ENCODE measurements at places on chromosomes 12 and 14. TPM values are rescaled to one million over a fixed set of nuclear protein-coding genes. Genes with fewer than 3 reads are reported as not detected.

- DNase-seq: no peak
Observed at GRCh38 chr12:102570256-102570655, 89.9 kb upstream of the IGF1 start.

GRCh38 chr14:72617391-72618031 lies 276.4 kb downstream of the DPF3 start:
- no peak for DNase-seq

- no peak for DNase-seq
Observed at GRCh38 chr12:102755266-102755665, 161.8 kb downstream of the PAH start.

DNA sequence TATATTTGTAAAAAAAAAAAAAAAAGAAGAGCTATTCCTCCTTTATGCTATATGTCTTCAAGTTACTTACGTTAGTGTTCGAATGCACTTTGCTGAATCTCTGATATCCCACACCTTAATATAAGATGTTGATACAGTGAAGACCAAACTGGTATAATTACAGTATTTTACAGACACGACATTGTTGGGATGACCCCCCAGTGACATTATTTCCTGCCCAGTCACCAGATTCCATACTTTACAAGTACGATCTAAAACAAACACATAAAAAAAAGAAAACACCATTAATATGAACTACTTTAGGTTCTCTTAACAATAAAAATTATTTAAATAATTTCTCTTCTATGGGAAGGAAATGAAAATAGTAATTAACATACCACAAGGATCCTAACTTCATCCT lies 133.4 kb downstream of the KIF21A start:
- DNase-seq: no peak

DNA sequence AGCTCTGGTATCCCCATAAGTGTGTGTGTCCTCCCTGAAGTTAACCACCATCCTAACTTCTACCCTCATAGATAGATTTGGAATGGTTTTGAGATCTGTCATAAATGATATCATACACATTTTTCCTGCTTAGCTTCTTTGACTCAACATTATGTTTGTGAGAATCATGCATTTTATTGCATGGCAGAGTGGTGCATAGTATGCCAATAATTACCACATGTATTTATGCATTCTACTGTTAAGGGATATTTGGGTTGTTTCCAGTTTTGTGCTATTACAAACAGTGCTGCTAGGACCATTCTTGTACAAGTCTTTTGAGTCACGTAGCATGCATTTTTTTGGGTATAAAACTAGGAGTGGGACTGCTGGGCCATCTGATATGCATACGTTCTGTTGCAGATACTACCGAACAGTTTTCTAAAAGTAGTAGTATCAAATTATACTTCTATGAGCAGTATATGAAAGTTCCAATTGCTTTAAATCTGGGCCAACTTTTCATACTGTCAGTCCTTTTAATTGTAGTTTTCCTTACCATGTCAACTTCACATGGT lies 13.4 kb downstream of the GRIP1 start:
- DNase-seq: no peak

DNA sequence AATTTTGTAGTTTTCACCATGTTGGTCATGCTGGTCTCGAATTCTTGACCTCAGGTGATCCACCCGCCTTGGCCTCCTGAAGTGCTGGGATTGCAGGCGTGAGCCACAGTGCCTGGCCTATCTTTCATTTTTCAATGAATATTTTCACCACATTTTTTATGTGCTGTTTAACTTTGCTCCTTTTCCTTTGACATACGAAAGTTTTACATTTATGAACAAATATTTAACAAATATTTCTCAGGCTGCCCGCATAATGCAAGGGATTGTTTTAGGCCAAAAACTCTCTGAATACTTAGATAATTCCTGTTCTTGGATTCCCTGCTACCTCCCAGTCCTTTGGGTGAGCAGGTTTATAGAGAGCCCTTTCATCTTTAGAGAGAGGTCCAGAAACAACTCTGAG lies 8.7 kb upstream of the CHST11 start:
- DNase-seq: no peak

DNA sequence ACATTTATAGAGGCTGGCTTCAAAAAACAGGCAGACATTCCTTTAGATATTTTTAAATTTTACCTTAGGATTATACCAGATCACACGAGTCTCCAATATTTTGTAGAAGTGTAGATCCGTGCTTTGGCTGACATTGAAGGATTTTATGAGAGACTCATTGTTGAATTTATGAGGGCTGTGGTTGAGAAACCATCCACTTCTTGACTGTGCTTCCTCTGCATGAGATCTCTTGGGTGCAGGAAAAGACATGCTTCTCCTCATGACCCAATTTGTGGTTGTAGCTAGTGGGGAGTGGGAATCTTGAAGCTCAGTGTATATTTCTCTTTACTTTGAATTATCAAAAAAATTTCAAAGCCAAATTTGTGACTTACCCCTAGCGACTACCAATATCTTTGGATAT lies 36.7 kb upstream of the NKX2-8 start:
- DNase-seq: no peak

The TSPAN19 gene
- total RNA-seq: not detected

DNA sequence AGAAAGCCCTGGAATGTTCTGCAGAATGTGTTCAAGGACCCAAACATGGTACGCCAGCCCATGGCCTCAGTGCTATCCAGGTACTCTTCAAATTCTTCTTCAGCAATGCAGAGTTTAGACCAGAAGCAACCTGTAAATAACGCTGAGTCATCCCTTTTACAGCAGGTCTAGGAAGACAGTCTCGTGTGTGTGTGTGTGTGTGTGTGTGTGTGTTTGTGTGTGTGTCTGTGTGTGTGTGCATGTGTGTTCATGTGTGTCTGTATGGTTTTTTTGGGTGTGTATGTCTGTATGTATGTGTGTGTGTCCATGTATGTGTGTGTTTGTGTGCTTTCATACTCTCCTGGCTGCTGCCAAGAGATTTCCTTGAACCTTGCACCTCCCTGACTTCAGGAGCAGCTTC lies 60.1 kb upstream of the RFX4 start:
- no peak for DNase-seq

DNA sequence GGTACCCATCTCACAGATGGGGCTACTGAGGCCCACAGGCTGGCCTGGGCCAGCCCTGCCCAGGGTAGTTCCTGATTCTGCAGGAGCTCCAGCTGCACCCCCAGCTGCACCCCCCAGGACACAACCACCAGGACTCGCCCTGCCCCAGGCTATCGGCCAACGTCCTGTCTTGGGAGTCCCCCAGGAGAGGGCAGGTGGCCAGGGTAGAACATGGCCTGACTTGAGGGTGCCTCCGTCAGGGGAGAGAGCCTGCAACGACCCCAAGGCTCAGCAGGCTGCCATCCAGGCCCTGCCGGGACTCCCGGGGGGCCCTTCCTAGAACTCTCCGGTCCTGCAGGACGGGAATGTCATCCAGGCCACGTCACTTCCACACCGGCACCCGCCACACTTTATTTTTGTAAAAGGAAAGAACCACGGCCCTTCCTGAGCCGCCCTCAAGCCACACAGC lies 15.8 kb downstream of the JAG2 start:
- DNase-seq: no peak

GRCh38 chr12:102593134-102593533 lies 112.8 kb upstream of the IGF1 start:
- no peak for DNase-seq

DNA sequence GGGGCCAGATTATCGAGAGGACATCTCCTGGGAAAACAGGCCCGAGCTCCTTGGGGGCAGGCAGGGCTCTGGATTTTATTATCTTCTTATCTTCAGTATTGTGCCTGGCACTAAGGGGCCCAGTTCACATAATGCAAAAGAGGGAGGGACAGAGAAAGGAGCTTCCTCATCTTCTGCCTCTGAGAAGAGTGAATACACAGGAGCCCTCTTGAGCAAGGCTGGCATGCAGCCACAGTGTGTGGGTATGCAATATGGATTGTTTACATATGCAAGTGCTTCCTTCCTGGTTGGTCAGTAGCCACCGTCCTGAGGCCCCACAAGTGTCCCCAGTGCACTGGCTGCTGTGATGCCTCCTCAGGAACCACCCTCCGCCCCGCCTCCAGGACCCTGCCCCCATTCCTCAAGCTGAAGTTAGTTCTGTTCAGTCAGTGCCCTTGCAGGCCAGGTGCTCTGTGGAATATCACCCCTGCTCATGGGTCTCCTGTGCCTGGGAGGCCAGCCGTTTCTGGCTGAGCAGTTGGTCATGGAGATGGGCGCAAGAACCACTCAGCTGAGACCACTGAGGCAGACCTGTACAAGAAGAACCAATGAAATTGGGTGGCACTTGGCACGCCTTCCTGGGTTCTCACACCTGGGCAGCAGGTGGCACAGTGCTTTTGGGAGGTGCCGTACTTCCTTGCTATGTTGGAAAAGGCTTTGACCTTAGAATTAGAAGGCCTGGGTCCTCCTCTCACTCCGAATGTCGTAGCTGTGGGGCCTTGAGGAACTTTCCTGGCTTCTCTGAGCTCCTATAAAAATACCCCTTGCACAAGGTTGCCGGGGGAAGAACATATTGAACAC lies 35.1 kb upstream of the ACTN1 start:
- peak; percentile 68 for DNase-seq

GRCh38 chr12:6346235-6346832 lies 4.5 kb upstream of the TNFRSF1A start:
- DNase-seq: no peak

The CRIP1 gene
- not detected for total RNA-seq

DNA sequence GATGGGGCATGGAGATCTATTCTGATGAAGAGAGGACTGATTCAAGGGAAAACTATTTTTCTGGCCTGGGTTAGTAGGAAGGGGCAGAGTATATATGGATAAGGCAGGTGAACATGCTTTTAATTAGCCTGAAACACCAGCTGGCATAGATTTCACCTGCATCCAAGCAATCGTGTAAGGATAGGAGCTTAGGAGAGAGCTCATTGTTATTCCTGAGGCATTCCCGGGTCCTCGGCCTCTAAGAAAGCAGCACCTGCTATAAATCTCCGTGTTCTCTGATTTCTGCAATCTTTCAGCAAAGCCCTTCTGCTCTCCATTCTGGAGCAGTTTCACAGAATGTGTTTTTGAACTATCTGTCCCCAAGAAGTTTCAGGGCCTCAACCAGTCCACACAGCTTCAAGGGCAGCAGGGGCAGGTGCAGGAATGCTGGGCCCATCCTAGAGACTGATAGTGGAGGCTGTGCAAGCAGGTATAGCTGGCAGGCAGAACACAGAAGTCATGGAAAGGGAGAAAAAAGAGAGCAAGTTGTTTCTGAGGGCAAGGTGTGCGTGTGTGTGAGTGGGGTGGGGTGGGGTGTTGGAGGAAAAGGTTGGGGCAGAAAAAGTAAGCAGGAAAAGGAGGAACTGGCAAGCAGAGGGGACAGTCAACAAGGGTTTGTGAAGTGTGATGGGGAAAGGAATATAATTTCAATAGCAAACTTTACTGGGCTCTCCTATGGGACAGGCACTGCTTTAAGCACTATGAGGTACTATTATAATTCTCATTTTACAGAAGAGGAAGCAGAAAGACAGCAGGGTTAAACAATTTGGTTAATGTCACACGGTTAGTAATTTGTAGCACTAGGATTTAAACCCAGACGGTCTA lies 203.7 kb upstream of the SSTR1 start:
- no peak for DNase-seq

The PUS1 gene
- 9.0 TPM for total RNA-seq

GRCh38 chr12:74334780-74335179 lies 202.9 kb upstream of the ATXN7L3B start:
- DNase-seq: peak; percentile 60

DNA sequence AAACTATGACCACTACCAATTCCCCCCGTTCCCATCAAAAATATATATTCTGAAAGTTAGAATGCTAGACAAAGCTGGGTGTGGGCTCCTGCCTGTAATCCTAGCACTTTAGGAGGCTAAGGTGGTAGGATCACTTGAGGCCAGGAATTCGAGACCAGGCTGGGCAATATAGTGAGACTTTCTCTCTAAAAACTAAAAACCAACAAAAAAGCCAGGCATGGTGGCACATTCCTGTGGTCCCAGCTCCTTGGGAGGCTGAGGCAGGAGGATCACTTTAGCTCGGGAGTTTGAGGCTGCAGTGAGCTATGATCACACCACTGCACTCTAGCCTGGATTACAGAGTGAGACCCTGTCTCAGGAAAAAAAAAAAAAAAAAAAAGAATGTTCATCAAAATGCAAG lies 48.8 kb upstream of the COL2A1 start:
- DNase-seq: no peak

GRCh38 chr12:4037747-4038312 lies 164.6 kb upstream of the PARP11 start:
- DNase-seq: no peak

DNA sequence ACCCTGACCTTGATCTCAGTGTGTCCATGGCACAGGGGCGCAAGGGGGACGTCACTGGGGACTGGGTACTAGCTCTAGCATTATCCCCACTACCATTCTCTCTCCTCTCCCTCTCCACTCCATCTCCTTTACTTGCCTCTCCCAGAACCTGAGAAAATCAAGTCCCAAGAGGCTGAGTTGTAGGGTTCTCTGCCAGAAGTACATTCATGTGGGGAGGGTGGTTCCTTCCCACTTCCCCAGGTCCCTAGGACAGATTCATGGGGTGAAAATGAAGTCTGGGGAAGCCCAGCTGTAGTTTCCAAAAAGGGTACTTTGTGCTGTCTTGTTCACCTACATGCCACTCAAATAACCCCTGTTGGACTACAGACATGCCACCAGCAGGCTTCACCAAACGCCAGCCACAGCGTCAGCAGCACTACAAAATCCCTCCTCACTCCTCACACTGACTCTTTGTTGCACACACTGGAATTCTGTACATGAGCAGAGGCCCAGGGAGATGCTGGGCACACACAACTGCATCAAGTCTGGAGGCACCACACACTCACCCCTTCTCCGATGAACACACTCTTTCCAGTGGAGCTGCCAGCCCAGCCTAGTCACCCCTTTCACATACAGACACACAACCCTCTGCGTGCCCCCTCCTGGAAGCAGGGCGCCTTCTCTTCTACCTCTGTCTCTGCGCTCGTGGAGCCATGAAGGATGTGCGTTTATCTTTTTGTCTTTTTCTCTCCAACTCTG lies 6.9 kb downstream of the RARG start:
- no peak for DNase-seq

- peak; percentile 52 for DNase-seq
Observed at GRCh38 chr14:52076334-52076733, 7.5 kb upstream of the NID2 start.

DNA sequence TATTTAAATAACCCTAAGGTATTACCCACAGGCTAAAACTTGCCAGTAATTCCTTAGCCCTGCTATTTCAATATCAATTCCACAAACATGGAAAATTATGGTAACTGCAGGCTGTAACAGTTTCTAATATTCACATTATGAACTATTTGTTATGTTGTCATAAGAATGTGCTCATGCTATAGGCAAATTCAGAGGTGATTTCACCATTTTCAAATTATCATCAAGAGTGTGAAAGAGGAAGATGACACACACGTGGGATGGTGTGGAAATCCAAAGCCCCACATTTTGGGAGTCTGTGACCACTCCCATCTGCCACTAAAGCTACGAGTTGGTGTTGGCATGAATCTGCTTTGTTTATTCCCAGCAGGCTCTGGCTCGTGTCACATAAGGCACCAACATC lies 5.9 kb upstream of the MYO1A start:
- no peak for DNase-seq

The HCAR1 gene
- total RNA-seq: not detected

The CLEC2D gene
- total RNA-seq: 1.7 TPM

The ZNF385A gene
- 5.3 TPM for total RNA-seq

Data from H4 (cell line).